ENCODE measurements at places on chromosomes 6 and 20.

- H3K27ac ChIP-seq, result no peak overlapping the region
- no peaks in the 10 kb centered on the region for H3K27me3 ChIP-seq
- H3K36me3 ChIP-seq, result no peaks in the 10 kb centered on the region
- no peak for DNase-seq
Measured at GRCh38 chr6:103264020-103264419, 1595.7 kb downstream of the HACE1 start.

- H3K27me3 ChIP-seq, result no peaks in the 10 kb centered on the region
- H3K4me1 ChIP-seq, result no peaks in the 10 kb centered on the region
- DNase-seq, result no peak
- H3K36me3 ChIP-seq, result no peaks in the 10 kb centered on the region
- H3K27ac ChIP-seq, result no peak overlapping the region
- H3K4me3 ChIP-seq, result no peak overlapping the region
Measured at GRCh38 chr20:55456316-55456940, 548.9 kb downstream of the CBLN4 start.

DNA sequence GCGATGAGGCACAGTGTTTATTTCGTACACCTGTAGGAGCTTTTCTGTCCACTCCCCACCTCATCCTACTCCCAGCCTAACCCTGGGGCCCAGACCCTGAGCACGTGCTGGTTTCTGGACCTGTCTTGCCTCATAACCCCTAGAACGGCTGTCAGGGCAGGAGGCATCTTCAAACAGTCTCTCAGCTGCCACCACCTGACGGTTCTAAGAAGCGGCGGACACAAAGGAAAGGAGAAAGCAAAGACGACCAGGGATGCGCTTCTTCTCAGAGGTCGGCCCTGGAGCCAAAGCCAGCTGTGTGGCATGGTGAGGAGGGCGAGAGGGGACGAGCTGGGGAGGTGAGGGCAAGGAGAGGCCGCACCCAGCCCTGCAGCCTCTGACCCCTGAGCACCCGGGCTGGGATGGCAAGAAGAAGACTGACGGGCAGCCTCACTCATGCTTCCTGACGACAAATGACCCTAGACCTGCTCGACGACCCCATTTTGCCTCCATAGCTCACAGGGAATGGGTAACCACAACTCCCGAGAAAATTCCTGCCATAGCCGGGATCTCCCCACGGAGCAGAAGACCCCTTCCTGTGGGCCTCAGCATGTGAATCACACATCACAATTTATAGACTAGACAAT is 62.1 kb downstream of the WDR27 start:
- H3K27ac ChIP-seq, result peak overlapping the region; percentile 36
- H3K4me3 ChIP-seq, result no peak overlapping the region
- no peaks in the 10 kb centered on the region for H3K36me3 ChIP-seq
- no peaks in the 10 kb centered on the region for H3K4me1 ChIP-seq
- no peaks in the 10 kb centered on the region for H3K27me3 ChIP-seq
- peak; percentile 38 for DNase-seq

- no peak for DNase-seq
- no peaks in the 10 kb centered on the region for H3K27me3 ChIP-seq
- no peak overlapping the region for H3K27ac ChIP-seq
- H3K36me3 ChIP-seq, result no peaks in the 10 kb centered on the region
- no peaks in the 10 kb centered on the region for H3K4me1 ChIP-seq
- H3K4me3 ChIP-seq, result no peak overlapping the region
Measured at GRCh38 chr6:78925317-78925716, 58.0 kb downstream of the IRAK1BP1 start.

GRCh38 chr6:89066940-89067646 is 13.5 kb upstream of the PNRC1 start:
- no peaks in the 10 kb centered on the region for H3K27me3 ChIP-seq
- H3K4me3 ChIP-seq, result no peak overlapping the region
- no peak overlapping the region for H3K27ac ChIP-seq
- no peaks in the 10 kb centered on the region for H3K36me3 ChIP-seq

All from uterus (tissue), 4 donors.